ENCODE measurements at places on chromosomes 6 and 20. TPM values are rescaled to one million over a fixed set of nuclear protein-coding genes. Genes with fewer than 3 reads are reported as not detected.

Gene MATN4
- total RNA-seq = not detected

- no peak for DNase-seq
These were observed 282.6 kb upstream of the ID4 start for GRCh38 chr6:19554356-19555225.

- no peak for DNase-seq
These were observed 106.8 kb downstream of the BCAS1 start for GRCh38 chr20:53963635-53964034.

Gene ELOVL4
- total RNA-seq = 9.1 TPM

DNA sequence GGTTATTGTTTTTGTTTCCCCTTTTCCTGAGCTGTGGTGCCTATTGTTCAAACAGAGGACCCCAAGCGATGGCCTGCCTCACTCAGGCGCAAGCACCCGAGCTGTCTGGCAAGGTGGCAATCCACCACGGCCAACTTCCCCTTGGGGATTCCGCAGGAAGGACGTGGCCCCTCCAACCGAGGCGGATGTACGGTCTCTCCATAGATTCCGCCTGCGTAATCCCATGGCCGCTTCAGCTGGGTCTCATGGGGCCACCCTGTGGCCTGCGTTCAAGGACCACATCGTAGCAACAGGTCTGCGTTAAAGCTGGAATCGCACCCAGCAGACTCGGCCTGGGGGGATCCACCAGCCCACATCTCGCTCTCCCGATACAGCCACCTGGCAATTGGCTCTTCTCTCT, 79.9 kb downstream of the CEBPB start:
- DNase-seq = no peak

Gene BCAS4
- 6.3 TPM for total RNA-seq

Data from type B pancreatic cell (in vitro differentiated cells).